HFFc6 (cell line): ENCODE measurements at places on chromosomes 7 and 10. TPM values are rescaled to one million over a fixed set of nuclear protein-coding genes. Genes with fewer than 3 reads are reported as not detected.

DNA sequence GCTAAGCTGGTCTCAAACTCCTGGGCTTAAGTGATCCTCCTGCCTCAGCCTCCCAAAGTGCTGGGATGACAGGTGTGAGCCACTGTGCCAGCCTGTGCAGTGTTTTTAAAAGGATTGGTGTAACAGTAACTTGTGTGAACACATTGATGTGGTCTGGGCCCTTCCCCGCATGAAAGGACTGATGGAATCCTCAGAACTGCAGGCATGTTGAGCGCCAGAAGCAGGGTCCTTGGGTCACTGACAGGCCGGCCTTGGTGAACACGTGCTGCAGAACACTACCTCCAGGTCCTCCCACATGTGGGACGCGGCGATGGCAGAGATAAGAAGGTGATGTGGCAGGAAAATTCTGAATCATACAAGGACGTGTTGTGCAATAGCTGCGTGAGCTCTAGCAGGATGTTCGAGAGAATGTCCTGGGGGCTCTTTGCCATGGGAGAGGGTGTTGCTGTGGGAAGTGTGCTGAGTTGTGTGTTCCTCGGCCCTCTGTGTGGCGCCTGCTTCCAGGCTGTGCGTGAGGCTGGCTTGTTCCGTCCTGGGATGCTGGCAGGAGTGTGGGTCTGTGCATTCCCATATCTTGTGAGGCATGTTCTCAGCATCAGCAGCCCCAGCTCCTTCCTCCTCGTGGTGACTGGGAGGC, 68.2 kb downstream of the DNAJB6 start:
- peak; percentile 98 for DNase-seq

GRCh38 chr7:22983257-22983855, 30.6 kb downstream of the HYCC1 start:
- DNase-seq: peak; percentile 20

GRCh38 chr7:108236681-108237415, 106.7 kb upstream of the LAMB4 start:
- no peak for DNase-seq

GRCh38 chr10:97047788-97048187, 138.0 kb downstream of the SLIT1 start:
- DNase-seq: no peak

DNA sequence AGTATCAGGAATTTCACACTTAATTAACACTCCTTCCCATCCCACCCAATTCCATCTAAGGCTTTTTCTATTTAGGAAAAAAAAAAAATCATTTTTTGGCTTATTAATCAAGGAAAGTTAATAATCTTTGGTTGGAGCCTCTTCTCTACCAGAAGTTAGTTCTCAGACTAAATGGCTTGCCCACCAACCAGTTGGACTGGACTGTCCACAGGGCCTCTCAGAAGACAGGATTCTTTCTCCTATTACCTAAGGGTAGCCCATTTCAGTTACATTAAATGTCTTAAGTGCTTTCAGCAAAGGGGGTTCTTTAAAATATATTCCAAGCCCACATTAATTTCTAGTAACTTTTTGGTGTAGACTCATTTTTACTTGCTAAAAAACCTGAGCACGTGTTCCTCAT, 35.2 kb downstream of the GLUD1 start:
- DNase-seq: no peak

- peak; percentile 93 for DNase-seq
Measured at GRCh38 chr10:113958631-113959382, 84.9 kb upstream of the ADRB1 start.

DNA sequence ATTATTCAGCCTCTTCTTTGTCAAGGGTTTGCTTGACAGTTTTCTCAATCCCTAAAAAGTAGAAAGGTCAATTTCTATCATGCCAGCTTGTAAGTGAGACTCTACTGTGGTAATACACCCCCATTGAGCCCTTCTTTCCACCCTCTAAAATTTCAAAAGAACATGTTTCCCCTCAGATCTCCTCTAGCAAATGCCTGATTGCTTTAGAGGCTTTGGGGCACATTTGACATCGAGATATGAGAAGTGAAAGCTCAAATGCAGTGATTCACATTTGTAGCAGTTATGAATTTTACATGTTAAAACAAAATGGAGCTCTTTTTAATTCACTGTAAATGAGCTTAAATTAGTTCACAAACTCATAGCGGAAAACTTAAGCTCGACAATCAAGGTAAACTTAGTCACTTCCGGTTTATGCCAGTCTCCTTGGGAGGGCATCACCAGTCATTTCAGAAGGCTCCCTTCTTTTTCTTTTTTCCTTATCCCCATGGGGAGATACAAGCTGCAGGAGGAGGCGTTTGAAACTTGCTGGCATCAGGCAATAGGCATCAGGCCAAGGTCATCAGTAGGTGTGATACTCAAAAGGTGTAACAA, 55.3 kb upstream of the ADO start:
- DNase-seq: no peak

- no peak for DNase-seq
Measured at GRCh38 chr10:91567815-91568214, 65.1 kb downstream of the PPP1R3C start.

GRCh38 chr10:97540669-97541500, 31.7 kb upstream of the ANKRD2 start:
- no peak for DNase-seq

ITIH5 gene
- not detected in 3 replicates for total RNA-seq

SFRP5 gene
- total RNA-seq: not detected in 3 replicates

MYO1G gene
- total RNA-seq: not detected in 3 replicates

BHLHA15 gene
- total RNA-seq: 0.33 TPM in 1 of 3 replicates, not detected in the others

ACSM6 gene
- not detected in 3 replicates for total RNA-seq

NRCAM gene
- 0.27 to 0.47 TPM (median 0.45 TPM) in 3 replicates for total RNA-seq
